ENCODE measurements at places on chromosomes 12 and 14.

- no peak for DNase-seq
Measured at GRCh38 chr12:69655616-69656340, 43.3 kb downstream of the BEST3 start.

- DNase-seq = no peak
Measured at GRCh38 chr12:39464976-39465695, 22.2 kb upstream of the KIF21A start.

DNA sequence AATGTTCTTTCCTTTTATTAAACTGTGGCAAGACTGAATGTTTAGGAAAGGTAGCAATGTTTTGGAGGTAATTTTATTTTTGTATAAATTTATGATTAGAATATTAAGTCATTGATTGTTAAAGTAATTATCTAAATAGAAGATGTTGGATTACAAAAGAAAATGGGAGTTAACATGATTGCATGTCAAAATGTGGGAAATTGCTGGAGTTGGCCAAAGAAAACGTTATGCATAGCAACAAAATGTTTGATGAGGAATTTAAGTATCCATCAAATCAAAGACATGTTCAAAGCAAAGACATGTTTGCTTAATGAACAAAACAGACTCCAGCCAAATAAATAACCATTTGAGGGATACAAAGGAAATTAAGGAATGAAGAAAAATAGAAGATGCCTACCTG is 3.2 kb upstream of the MLH3 start:
- no peak for DNase-seq

GRCh38 chr12:83865431-83865830 is 1047.2 kb downstream of the SLC6A15 start:
- no peak for DNase-seq

DNA sequence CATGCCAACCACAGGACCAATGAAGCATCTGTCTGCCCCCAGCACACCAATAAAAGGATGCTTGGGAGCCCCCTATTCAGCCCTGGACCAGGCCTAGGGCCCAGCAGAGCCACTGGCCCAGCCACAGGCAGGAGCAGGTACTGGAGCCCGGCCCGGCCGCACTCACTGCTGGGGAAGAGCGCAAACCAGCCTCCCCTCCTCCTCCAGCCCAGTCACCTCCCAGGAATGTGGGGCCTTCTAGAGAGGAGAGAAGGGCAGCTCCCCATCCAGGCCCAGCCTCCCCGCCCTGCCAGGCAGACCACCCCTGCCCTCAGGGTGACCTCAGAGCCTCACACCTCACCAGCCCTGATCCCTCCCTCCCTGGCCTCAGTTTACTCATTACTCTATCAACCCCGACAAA is 56.2 kb downstream of the CCNK start:
- no peak for DNase-seq

DNA sequence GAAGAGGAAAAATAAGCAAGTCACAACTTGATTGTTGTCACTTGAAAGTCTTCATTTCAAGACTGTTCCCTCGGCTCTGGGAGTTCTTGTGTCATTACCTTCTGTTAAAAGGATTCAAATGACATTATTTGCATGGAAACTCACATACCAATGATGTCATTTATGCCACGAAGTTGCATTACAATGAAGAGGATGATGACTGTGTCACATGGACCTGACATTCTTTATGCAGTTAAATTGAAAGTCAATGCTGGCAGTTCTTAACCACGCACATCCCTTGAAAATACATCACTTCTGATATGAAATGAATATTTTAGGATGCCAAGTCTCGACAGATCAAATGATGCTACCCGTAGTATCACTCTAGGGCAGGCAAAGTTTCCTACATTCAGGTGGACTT is 1069.5 kb downstream of the VRK1 start:
- DNase-seq = no peak

DNA sequence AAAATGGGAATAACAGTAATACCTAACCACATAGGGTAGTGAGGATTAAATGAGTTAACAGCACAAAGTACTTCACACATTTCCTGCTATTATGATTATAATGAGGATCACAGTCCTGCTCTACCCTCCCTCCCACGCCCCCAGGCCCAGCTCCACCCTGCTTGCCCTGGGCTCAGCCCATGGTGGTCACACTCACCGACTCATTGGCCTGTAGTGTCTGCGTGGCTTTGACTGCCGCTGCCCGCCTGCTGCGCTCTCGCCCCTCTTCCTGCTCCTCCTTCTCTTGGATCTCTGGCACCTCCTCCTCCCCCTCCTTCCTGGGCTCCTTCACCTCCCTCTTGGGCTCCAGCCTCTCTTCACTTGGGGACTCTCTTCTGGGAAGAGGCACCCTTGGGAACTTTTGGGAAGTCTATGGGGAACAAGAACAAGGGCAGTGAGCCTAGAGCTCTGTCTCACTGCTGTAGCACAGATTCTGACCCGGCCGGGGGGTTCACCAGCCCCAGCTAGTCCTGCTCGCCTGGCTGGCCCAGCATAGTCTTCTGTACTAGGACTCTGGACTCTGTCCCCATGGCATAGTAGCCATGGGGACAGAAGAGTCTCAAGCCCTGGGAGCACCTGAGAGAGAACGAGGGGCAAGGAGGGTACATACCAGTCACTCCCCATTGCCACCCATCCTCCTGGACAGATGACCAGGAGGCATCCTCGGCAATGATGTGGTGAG is 7.1 kb upstream of the PNMA1 start:
- DNase-seq = no peak

DNA sequence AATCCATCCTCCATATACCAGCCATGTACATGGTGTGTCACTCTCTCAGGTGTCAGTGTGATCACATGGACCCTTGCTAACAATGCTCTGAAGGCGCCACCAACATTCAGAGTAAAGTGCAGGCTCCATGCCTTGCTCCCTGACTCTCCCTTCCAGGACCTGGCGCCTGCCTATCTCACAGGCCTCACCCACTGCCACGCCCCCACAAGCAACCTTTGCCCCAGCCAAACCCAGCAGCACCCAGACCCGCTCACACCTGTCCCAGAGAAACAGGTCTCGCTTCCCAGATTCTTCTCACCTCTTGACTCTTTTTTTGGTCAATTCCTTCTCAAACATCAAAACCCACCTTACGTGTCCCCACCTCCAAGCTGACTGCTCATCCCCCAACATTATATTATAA is 52.3 kb downstream of the KCNK10 start:
- no peak for DNase-seq
